ENCODE measurements at places on chromosomes 5 and 9.

GRCh38 chr9:81083067-81083466, 606.3 kb downstream of the TLE1 start:
- H3K36me3 ChIP-seq, result no peaks in the 10 kb centered on the region
- H3K4me1 ChIP-seq, result no peaks in the 10 kb centered on the region
- no peak overlapping the region for H3K27ac ChIP-seq
- no peaks in the 10 kb centered on the region for H3K27me3 ChIP-seq
- H3K4me3 ChIP-seq, result no peak overlapping the region
- DNase-seq, result peak; percentile 58

GRCh38 chr5:158135682-158136179, 276.8 kb upstream of the CLINT1 start:
- H3K4me3 ChIP-seq, result no peak overlapping the region
- DNase-seq, result no peak
- H3K4me1 ChIP-seq, result no peaks in the 10 kb centered on the region
- no peaks in the 10 kb centered on the region for H3K27me3 ChIP-seq
- no peaks in the 10 kb centered on the region for H3K36me3 ChIP-seq
- H3K27ac ChIP-seq, result no peak overlapping the region

DNA sequence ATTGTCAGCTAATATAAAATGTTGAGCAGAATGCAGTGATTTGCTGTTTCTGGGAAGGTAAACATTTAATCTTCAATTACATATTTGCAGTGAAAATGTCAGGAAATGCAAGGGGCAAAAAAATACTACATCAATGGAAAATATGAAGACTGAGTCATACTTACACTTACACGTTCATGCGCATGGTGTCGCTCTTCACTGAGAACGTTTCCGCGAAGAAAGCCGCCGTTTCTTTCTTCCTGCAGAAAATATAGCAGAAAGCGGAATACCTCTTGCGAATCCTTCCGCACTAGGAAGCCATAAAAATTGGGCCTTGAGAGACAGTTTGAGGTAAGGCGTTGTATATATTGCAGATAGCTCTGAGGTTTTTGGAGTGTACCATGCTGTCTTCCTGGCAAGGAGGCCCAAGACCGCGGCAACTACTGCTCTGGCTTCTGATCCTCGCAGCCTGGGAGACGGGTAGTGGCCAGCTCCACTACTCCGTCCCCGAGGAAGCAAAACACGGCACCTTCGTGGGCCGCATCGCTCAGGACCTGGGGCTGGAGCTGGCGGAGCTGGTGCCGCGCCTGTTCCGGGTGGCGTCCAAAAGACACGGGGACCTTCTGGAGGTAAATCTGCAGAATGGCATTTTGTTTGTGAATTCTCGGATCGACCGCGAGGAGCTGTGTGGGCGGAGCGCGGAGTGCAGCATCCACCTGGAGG, at the start of gene PCDHA13:
PCDHA13 (plus strand) TSS at position 236 of the 702 bp plus-strand sequence; CDS start at position 381, 145 bp downstream.
- H3K27ac ChIP-seq, result no peak within 1 kb of the TSS
- H3K4me1 ChIP-seq, result peaks cover 5% of the 10 kb centered on the region
- DNase-seq, result peak; percentile 50

DNA sequence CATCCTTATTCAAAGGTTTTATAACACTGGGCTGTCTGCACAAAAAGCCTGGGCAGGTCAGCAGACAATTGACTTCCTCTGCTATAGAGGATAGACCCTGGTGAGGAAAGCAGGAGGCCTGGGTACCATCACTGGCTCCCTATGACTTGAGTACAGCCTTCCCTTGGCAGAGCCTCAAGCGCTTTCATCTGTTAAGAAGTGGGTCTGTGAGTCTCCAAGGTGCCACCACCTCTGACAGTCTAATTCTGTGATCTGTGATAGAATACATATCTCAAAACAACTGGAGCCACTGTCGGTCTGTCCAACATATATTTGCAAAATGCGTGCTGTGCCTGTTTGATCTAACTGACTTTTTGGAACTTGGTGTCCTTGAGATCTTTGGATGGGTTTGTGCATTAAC, 52.2 kb downstream of the C9orf152 start:
- no peaks in the 10 kb centered on the region for H3K27me3 ChIP-seq
- H3K4me3 ChIP-seq, result no peak overlapping the region
- H3K27ac ChIP-seq, result no peak overlapping the region
- DNase-seq, result no peak
- peaks cover 9% of the 10 kb centered on the region for H3K36me3 ChIP-seq

GRCh38 chr5:16809395-16810207, 126.5 kb downstream of the MYO10 start:
- H3K27me3 ChIP-seq, result no peaks in the 10 kb centered on the region
- no peak overlapping the region for H3K4me3 ChIP-seq

DNA sequence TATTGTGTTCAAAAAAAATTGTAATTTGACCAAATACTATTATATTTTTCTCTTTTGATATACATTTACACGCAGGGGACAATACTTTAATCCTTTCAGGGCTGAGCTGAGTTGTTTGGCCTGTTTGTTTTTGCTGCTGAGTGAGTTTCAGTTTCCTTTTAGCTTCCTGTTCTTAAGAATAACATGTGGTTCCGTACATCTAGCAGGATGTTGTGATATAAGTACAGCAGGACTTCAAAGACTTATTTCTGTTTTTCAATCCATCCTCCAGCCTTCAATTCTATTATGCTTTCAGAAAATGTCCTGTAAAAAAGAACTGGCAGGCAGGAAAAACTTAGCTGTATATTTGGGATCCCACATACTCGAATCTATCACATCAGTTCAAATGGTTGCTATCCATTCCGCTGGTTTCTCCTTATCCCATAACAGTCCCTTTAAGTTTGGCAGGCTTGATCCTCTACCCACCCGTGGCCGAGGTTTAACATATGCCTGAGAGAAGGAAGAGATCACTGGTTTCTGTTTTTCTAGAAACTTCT, 1037.3 kb upstream of the ACO1 start:
- H3K36me3 ChIP-seq, result no peaks in the 10 kb centered on the region
- no peaks in the 10 kb centered on the region for H3K4me1 ChIP-seq
- DNase-seq, result peak; percentile 58
- no peaks in the 10 kb centered on the region for H3K27me3 ChIP-seq
- H3K4me3 ChIP-seq, result no peak overlapping the region

GRCh38 chr9:21576331-21577189, 94.4 kb upstream of the IFNE start:
- DNase-seq, result peak; percentile 88
- peaks cover 6% of the 10 kb centered on the region for H3K4me1 ChIP-seq
- H3K27me3 ChIP-seq, result no peaks in the 10 kb centered on the region
- peak overlapping the region; percentile 71 for H3K4me3 ChIP-seq
- H3K27ac ChIP-seq, result peak overlapping the region; percentile 98

GRCh38 chr5:14270209-14270702, 127.1 kb downstream of the TRIO start:
- no peak overlapping the region for H3K4me3 ChIP-seq
- DNase-seq, result peak; percentile 86
- peaks cover 3% of the 10 kb centered on the region for H3K36me3 ChIP-seq
- H3K27ac ChIP-seq, result peak overlapping the region; percentile 72
- H3K27me3 ChIP-seq, result no peaks in the 10 kb centered on the region
- peaks cover 18% of the 10 kb centered on the region for H3K4me1 ChIP-seq

- H3K27ac ChIP-seq, result peak overlapping the region; percentile 41
- no peak for DNase-seq
- H3K27me3 ChIP-seq, result no peaks in the 10 kb centered on the region
- H3K4me3 ChIP-seq, result no peak overlapping the region
- no peaks in the 10 kb centered on the region for H3K36me3 ChIP-seq
Measured at GRCh38 chr9:79980432-79980831, 408.7 kb downstream of the TLE4 start.

DNA sequence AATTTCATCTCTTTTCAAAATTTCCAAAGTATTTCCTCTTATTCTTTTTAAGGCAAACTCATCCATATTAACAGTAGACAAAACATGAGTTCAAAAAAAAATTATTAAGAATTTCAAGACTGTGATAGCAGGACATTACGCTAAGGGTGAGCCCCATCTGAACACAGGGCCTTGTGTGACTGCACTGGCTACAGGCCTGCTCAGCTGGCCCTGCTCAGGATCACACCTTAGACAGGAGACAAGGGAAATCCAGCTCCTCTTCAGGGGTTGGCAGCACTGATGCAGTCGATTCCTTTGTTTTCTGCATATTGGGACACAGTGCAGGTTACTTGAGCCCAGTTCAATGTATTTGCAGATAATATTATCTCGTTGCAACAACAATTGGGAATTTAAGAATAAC, 444.7 kb downstream of the PLK2 start:
- H3K4me1 ChIP-seq, result no peaks in the 10 kb centered on the region
- peak; percentile 0 for DNase-seq
- H3K4me3 ChIP-seq, result no peak overlapping the region
- no peaks in the 10 kb centered on the region for H3K36me3 ChIP-seq

GRCh38 chr5:147037515-147038205, 159.1 kb upstream of the PPP2R2B start:
- peak overlapping the region; percentile 38 for H3K27ac ChIP-seq
- H3K4me3 ChIP-seq, result no peak overlapping the region
- DNase-seq, result peak; percentile 66

DNA sequence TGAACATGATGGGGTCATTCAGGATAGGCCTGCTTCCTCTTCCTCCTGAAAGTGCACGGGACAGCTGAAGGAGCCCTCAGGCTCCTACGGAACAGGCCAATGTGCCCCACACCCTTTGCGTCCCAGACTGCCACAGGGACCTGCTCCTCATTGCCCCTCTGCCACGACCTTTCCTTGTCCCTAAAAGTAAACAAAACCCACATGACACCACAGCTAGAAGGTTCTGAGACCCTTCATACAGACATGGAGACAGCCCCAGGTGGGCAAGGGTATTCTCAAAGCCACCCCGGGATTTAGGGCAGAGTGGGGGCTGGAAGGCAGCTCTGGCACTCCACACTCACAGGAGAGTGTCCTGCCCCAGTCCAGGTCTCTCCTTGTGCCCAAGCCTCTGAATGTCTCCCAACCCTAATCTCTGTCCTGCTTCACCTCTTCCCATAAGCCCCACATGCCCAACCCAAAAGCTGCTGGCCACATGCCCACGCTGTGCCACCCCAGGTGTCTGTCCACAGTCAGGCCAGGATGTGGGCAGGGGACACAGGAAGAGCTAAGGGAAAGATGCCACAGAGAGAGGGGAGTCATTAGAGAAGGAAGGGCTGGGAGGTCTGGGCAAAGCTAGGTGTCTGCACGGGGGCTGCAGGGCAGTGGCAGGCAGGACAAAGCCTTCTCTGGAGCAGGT, 800 bp downstream of the AMBP start:
- no peak for DNase-seq
- H3K27ac ChIP-seq, result no peak overlapping the region
- H3K27me3 ChIP-seq, result peaks cover 65% of the 10 kb centered on the region
- H3K4me3 ChIP-seq, result no peak overlapping the region
- H3K36me3 ChIP-seq, result no peaks in the 10 kb centered on the region

- no peaks in the 10 kb centered on the region for H3K4me1 ChIP-seq
- no peak overlapping the region for H3K4me3 ChIP-seq
- DNase-seq, result no peak
- H3K27me3 ChIP-seq, result no peaks in the 10 kb centered on the region
- no peak overlapping the region for H3K27ac ChIP-seq
Measured at GRCh38 chr5:156435101-156435500, 108.1 kb downstream of the SGCD start.

GRCh38 chr5:31537349-31537748, 5.2 kb downstream of the C5orf22 start:
- DNase-seq, result no peak
- peaks cover 6% of the 10 kb centered on the region for H3K36me3 ChIP-seq
- H3K4me1 ChIP-seq, result peaks cover 8% of the 10 kb centered on the region

- no peak overlapping the region for H3K4me3 ChIP-seq
- DNase-seq, result peak; percentile 85
- no peaks in the 10 kb centered on the region for H3K36me3 ChIP-seq
- no peaks in the 10 kb centered on the region for H3K27me3 ChIP-seq
- H3K4me1 ChIP-seq, result no peaks in the 10 kb centered on the region
Measured at GRCh38 chr9:74760031-74760700, 127.6 kb downstream of the TRPM6 start.

DNA sequence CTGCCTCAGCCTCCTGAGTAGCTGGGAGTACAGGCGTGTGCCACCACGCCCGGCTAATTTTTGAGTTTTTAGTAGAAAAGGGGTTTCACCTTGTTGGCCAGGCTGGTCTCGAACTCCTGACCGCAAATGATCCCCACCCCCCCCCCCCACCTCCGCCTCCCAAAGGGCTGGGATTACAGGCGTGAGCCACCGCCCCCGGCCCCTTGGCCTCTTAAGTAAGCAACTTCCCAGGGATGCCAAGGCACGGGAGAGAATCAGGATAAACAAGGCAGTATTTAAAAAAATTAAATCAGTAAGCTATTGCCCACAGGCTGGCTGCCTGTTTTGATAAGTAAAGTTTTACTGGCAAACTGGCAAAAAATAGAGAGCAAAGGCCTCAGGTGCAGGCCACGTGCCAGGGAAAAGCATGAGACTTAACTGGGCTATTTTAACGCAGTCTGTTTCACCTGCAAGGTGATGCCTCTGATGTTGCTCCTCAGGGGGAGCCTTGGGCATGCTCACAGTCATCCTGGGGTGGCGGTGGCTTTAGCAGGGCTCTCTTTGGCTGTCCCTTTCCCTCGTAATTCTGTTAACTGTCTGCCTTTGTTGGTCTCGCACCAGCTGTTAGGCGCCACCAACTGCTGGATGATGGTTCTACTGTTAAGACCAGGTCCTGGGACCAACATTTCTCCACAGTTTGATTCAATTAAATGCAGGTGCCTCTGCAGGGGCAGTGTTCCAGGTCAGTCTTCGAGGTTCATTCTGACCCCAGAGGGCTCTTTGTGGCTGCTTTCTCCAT, 19.4 kb upstream of the RNF130 start:
- peaks cover 4% of the 10 kb centered on the region for H3K4me1 ChIP-seq
- DNase-seq, result peak; percentile 50
- H3K36me3 ChIP-seq, result no peaks in the 10 kb centered on the region
- H3K4me3 ChIP-seq, result no peak overlapping the region
- peaks cover 7% of the 10 kb centered on the region for H3K27me3 ChIP-seq

DNA sequence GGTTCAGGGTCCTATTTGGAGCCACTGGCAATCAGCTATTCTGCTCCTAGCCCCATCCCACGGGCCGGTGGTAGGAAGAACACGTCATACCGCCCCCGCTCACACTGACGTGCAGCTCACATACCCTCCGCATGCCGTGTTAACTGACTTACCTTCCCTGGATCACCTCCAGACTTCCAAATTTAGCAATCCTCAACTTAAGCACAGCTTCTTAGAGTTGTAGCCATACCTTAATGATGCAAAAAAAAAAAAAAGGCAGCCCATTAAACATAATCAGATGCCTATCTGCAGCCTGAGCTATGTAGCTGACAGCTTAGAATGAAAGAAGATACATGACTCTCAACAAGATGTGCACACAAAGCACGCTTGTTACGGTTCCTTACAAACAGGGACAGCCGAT, 93.0 kb downstream of the IRX2 start:
- no peaks in the 10 kb centered on the region for H3K4me1 ChIP-seq
- no peak overlapping the region for H3K4me3 ChIP-seq
- DNase-seq, result no peak

- H3K4me1 ChIP-seq, result peaks cover 2% of the 10 kb centered on the region
- H3K27me3 ChIP-seq, result no peaks in the 10 kb centered on the region
- H3K27ac ChIP-seq, result no peak overlapping the region
- H3K36me3 ChIP-seq, result no peaks in the 10 kb centered on the region
- DNase-seq, result no peak
Measured at GRCh38 chr9:111627260-111627963, 3.7 kb upstream of the DNAJC25 start.

- no peak overlapping the region for H3K4me3 ChIP-seq
- DNase-seq, result peak; percentile 23
- H3K27ac ChIP-seq, result no peak overlapping the region
Measured at GRCh38 chr9:112006361-112007020, 109.9 kb downstream of the UGCG start.
